ENCODE measurements at places on chromosomes 5 and 9. TPM values are rescaled to one million over a fixed set of nuclear protein-coding genes. Genes with fewer than 3 reads are reported as not detected.
A peak's percentile ranks its signal among the peaks of the same experiment; 100 is the strongest.

- DNase-seq = no peak
These were observed 20.3 kb downstream of the POU5F2 start for GRCh38 chr5:93721071-93721470.

- DNase-seq = peak; percentile 19
These were observed 58.8 kb upstream of the IGFBPL1 start for GRCh38 chr9:38482918-38483592.

GRCh38 chr5:157912621-157913325 is 53.8 kb upstream of the CLINT1 start:
- no peak for DNase-seq

DNA sequence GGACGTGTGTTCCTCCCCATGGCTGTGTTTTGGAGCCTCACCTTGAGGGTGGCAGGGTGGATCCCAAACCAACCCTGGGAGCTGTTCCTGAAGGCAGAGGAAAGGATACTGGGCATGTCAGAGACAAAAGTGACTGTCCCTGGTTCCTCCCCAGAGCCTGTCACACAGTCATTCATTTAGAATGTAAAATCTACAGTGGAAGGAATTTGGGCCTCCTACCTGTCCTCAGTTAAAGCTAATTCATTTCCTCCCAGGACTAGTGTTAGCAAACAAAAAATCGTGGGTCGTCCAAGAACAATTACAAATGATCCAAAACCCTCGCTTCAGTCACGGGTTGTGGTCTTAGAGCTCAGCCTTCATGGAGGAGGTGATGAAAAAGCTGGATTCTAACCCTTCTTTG is 83.2 kb downstream of the NDFIP1 start:
- no peak for DNase-seq

The ARHGAP26 gene
- total RNA-seq = 5.5 TPM

The TLE1 gene
- 21.9 TPM for total RNA-seq

The CLTB gene
- total RNA-seq = 76.4 TPM

The GARIN3 gene
- total RNA-seq = not detected

The BARHL1 gene
- total RNA-seq = not detected

The OR1Q1 gene
- not detected for total RNA-seq

All from M059J (cell line).